Activated naive CD8-positive, alpha-beta T cell treated with anti-CD3 and anti-CD28 coated beads, Interleukin-2, amount 50 U/mL, for 24 hours (primary cell): ENCODE measurements at places on chromosomes 12 and 14.

- no peak for DNase-seq
- no peak overlapping the region for H3K4me3 ChIP-seq
- no peak overlapping the region for H3K27ac ChIP-seq
- no peaks in the 10 kb centered on the region for H3K4me1 ChIP-seq
These were observed 2.4 kb upstream of the GALNT8 start for GRCh38 chr12:4717806-4718205.

DNA sequence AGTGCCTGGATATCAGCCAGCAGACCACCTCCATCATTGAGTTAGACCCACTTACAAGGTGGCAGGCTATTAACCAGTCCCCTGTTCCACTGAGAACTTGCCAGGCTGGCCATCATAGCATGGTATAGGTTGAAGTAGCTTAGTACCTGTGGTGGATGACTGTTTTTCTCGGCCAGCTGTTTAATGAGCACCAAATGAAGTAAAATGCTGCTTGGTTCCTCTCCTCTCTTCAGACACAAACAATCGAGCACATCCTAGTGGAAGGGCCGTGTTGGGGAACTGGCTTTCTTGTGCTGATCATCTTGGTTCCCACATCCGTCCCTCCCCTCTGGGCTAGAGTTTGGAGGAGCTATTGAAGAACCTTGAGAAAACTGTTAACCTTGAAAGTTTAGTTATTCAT is 486.2 kb downstream of the RAD51B start:
- no peak overlapping the region for H3K27ac ChIP-seq
- H3K4me3 ChIP-seq = no peak overlapping the region
- H3K4me1 ChIP-seq = peaks cover 25% of the 10 kb centered on the region
- no peak for DNase-seq
- H3K36me3 ChIP-seq = peaks cover 11% of the 10 kb centered on the region

- no peaks in the 10 kb centered on the region for H3K27me3 ChIP-seq
- DNase-seq = no peak
- no peak overlapping the region for H3K4me3 ChIP-seq
- no peak overlapping the region for H3K27ac ChIP-seq
These were observed 8.4 kb upstream of the TMTC1 start for GRCh38 chr12:29792132-29792531.

- peak overlapping the region; percentile 9 for H3K27ac ChIP-seq
- H3K4me1 ChIP-seq = peaks cover 57% of the 10 kb centered on the region
- H3K4me3 ChIP-seq = no peak overlapping the region
- DNase-seq = peak; percentile 10
- no peaks in the 10 kb centered on the region for H3K27me3 ChIP-seq
- peaks cover 15% of the 10 kb centered on the region for H3K36me3 ChIP-seq
These were observed 105.0 kb downstream of the PPP2R5E start for GRCh38 chr14:63438065-63438757.

GRCh38 chr12:63151623-63152320 is 771 bp upstream of the AVPR1A start:
- DNase-seq = peak; percentile 13
- peaks cover 9% of the 10 kb centered on the region for H3K4me1 ChIP-seq
- H3K27ac ChIP-seq = no peak overlapping the region
- peaks cover 52% of the 10 kb centered on the region for H3K27me3 ChIP-seq

DNA sequence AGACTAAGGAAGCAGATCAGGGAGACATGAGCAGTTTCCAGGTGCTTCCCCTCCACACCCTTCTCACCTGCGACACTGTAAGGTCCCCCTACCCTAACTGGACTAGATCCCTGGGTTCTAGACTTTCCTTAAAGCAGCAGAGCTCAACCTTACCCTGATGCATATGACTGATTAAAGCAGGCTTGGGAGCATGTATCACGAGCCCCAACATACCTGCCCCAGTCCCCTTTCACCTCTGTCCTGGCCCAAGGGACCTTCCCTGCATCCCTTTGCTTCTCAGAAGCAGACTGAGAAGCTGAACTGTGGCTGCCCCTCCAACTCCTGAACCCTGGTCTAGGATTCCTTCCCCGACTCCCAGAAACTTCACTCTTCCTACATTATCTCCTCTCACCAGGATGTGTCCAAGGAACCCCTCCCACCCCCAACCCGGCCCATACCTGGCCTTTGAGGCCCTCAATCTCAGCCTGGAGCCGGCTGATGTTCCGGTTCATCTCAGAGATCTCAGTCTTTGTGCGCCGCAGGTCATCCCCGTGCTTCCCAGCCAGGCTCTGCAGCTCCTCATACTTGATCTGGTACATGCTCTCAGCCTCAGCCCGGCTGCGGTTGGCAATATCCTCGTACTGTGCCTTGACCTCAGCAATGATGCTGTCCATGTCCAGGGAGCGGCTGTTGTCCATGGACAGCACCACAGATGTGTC is 5.4 kb downstream of the KRT8 start:
- no peak overlapping the region for H3K4me3 ChIP-seq
- peaks cover 3% of the 10 kb centered on the region for H3K27me3 ChIP-seq
- H3K4me1 ChIP-seq = peaks cover 9% of the 10 kb centered on the region
- H3K36me3 ChIP-seq = no peaks in the 10 kb centered on the region
- no peak overlapping the region for H3K27ac ChIP-seq

DNA sequence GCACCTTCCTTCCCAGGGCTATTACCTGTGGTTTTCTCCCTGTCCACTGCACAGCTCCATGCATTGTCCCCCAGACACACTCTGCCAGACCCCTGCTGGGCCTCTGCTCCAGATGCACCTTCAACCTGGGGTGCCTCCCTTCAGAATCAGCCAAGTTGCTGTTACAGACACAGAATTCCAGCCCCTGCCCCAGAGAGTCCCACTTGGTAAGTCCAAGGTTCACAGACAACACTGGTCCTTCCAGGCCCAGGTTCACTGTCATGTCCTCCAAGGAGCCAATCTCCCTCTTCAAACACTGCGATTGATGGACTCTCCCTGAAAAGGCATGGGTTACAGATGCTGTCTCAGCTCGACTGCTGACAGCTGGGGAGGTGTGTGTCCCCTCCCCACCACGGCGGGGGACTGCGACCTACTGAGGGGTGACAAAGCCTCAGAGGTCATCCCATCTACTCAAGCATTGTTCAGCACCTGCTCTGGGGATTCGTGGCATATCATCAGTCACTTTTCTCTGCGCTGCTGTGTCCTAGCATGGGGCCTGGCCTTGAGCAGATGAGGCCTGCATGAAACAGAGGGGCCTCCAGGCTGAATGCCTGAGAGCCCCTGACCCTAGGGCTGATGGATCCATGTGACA is 24.3 kb downstream of the CALM1 start:
- H3K27me3 ChIP-seq = no peaks in the 10 kb centered on the region
- DNase-seq = no peak
- H3K36me3 ChIP-seq = no peaks in the 10 kb centered on the region

DNA sequence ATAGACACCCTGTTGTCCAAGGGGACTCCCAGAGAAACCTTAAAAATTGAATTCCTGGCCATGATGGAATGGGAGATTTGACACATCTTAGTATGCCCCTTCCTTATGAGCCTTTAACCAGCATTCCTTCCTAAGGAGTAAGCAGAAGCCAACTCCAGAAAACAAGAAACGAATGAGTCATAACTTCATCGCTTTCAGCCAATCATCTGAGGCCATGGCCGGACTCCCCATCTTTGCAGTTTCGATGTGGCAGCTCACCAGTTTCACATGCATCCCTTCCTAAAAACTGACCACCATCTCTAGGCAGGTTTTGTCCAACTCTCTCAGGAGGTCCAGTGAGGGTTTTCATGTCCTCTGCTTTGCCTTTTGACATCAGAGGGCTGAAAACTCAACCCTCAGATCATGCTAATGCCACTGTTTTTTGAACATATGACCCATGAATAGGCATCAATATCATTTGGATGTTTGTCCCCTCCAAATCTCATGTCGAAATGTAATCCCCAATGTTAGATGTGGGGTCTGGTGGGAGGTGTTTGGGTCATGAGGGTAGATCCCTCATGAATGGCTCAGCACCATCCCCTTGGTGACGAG is 19.9 kb downstream of the DAAM1 start:
- H3K27ac ChIP-seq = no peak overlapping the region
- no peak overlapping the region for H3K4me3 ChIP-seq
- H3K4me1 ChIP-seq = peaks cover 4% of the 10 kb centered on the region
- no peak for DNase-seq
- H3K36me3 ChIP-seq = no peaks in the 10 kb centered on the region
- no peaks in the 10 kb centered on the region for H3K27me3 ChIP-seq

DNA sequence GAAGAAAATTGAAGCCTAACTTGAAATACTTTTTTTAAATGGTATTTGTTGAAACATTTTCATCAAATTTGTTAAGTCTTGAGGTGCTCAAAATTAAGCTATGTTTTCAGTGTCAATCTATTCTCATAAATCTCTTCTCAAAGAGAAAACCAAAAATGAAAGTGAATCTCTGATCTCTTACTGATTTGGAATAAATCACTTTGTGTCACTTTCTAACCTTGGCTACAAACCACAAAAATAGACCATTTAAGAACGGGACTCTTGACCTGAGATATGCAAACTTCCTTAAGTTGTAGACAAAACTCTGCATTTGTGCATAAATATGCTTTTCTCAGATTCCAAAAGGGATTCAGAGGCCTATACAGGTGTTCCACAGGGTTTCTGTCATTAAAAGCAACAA is 192.9 kb downstream of the SEC23A start:
- no peak overlapping the region for H3K27ac ChIP-seq
- peaks cover 2% of the 10 kb centered on the region for H3K27me3 ChIP-seq
- no peak overlapping the region for H3K4me3 ChIP-seq
- DNase-seq = no peak
- H3K36me3 ChIP-seq = no peaks in the 10 kb centered on the region

GRCh38 chr14:36807727-36808126 is 146.1 kb downstream of the PAX9 start:
- H3K27ac ChIP-seq = no peak overlapping the region
- H3K4me3 ChIP-seq = no peak overlapping the region
- no peaks in the 10 kb centered on the region for H3K36me3 ChIP-seq
- no peak for DNase-seq

- DNase-seq = no peak
- peaks cover 40% of the 10 kb centered on the region for H3K36me3 ChIP-seq
- no peaks in the 10 kb centered on the region for H3K27me3 ChIP-seq
- no peak overlapping the region for H3K27ac ChIP-seq
- peaks cover 3% of the 10 kb centered on the region for H3K4me1 ChIP-seq
- H3K4me3 ChIP-seq = no peak overlapping the region
These were observed 36.6 kb downstream of the WDR89 start for GRCh38 chr14:63605041-63605532.

- H3K36me3 ChIP-seq = no peaks in the 10 kb centered on the region
- DNase-seq = no peak
- H3K4me1 ChIP-seq = no peaks in the 10 kb centered on the region
- H3K27ac ChIP-seq = no peak overlapping the region
These were observed 199.6 kb upstream of the CNOT2 start for GRCh38 chr12:70043490-70044138.

- no peaks in the 10 kb centered on the region for H3K4me1 ChIP-seq
- H3K27ac ChIP-seq = no peak overlapping the region
- H3K27me3 ChIP-seq = no peaks in the 10 kb centered on the region
- no peak for DNase-seq
- no peaks in the 10 kb centered on the region for H3K36me3 ChIP-seq
- no peak overlapping the region for H3K4me3 ChIP-seq
These were observed 84.2 kb upstream of the LRIG3 start for GRCh38 chr12:59004456-59004855.

- no peaks in the 10 kb centered on the region for H3K4me1 ChIP-seq
- no peaks in the 10 kb centered on the region for H3K36me3 ChIP-seq
- no peak overlapping the region for H3K27ac ChIP-seq
- no peaks in the 10 kb centered on the region for H3K27me3 ChIP-seq
These were observed 6.4 kb upstream of the SLC25A3 start for GRCh38 chr12:98587084-98587483.

GRCh38 chr12:121748571-121749265 is 36.2 kb downstream of the TMEM120B start:
- H3K4me3 ChIP-seq = no peak overlapping the region
- peak overlapping the region; percentile 20 for H3K27ac ChIP-seq
- DNase-seq = peak; percentile 15

DNA sequence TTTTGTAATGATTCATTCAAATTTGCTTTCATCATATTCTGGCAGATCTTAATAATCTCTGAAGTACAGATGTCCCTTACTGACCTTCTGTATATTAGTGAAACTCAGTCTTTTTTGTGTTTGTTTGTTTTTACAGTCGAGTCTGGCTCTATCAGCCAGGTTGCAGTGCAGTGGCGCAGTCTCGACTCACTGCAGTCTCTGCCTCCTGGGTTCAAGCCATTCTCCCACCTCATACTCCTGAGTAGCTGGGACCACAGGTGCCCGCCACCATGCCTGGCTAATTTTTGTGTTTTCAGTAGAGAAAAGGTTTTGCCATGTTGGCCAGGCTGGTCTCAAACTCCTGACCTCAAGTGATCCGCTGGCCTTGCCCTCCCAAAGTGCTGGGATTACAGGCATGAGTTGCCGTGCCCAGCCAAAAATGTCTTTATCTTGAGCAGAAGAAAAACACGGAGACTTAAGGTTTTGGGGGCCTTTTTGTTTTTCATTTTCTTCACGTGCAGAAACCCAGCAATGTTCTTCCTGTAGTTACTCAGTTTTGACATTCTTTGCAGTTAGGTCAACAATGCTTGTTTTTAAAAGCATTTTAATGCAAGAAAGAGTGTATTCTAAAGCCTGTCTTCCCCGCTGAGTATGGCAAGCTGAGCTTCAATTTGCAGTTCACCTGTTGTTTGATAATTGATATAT is 79.5 kb downstream of the FAR2 start:
- H3K36me3 ChIP-seq = no peaks in the 10 kb centered on the region
- H3K27me3 ChIP-seq = no peaks in the 10 kb centered on the region
- no peaks in the 10 kb centered on the region for H3K4me1 ChIP-seq
- H3K4me3 ChIP-seq = no peak overlapping the region

DNA sequence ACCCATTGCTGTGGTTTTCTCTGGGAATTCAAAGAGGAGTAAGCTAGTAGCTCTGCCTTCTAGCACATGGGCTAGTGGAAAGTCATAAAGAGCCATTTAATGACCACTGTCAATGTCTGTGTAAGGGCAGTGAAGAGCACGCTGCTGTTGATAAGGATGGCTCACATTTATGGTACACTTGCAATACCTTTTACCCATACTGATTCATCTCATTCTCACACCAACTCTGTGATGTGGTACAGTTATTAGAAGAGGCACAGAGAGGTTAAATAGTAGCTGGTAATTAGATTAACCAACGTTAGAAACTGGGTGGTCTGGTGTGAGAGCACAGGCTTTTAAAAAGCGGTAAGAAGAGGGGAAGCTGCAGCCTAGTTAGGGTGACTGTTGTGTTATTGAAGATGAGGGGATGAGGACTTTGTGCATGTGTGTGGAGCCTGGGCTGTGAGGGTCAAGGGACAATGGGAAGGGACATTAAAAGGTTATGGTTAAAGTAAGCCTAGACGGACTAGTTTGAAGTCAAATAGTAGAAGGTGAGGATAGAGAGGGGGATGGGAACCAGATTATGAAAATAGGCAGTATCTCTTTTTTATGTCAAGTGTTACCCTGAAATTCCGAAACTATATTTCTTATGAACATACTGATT is 25.2 kb downstream of the RASSF3 start:
- peaks cover 47% of the 10 kb centered on the region for H3K36me3 ChIP-seq
- peak overlapping the region; percentile 30 for H3K27ac ChIP-seq
- no peaks in the 10 kb centered on the region for H3K27me3 ChIP-seq
- no peak overlapping the region for H3K4me3 ChIP-seq
- DNase-seq = no peak

- no peaks in the 10 kb centered on the region for H3K27me3 ChIP-seq
- H3K4me1 ChIP-seq = no peaks in the 10 kb centered on the region
- H3K27ac ChIP-seq = no peak overlapping the region
These were observed 62.9 kb upstream of the VSX2 start for GRCh38 chr14:74176400-74176793.
